Left ventricle myocardium superior (tissue), 1 donor: ENCODE measurements at places on chromosomes 2 and 18.

DNA sequence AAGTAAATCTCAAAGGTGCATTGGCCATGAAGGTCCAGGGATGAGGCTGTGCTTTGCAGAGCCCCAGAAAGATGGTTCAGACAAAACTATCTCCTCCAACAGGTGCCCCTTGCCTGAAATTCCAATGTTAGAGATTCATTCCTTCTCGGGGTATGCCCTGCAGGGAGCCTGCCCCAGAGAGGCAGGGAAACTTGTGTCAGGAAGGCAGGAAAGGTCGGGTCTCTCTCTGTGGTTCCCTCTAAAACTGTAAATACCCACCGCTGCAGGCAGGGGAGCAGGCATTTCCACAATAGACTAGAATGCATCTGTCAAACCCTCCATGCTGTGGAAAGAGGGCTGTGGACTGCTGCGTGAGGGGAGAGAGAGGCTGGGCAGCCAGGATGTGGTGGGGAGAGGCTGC, 207.8 kb upstream of the SMAD2 start:
- DNase-seq = no peak

- DNase-seq = no peak
These were observed 10.7 kb upstream of the TAF1B start for GRCh38 chr2:9832586-9832985.

GRCh38 chr18:3135536-3135935, 84.2 kb downstream of the MYOM1 start:
- no peak for DNase-seq

GRCh38 chr2:184756885-184757284, 158.6 kb downstream of the ZNF804A start:
- DNase-seq = no peak

- DNase-seq = no peak
These were observed 22.3 kb downstream of the LRATD1 start for GRCh38 chr2:14654835-14655282.

DNA sequence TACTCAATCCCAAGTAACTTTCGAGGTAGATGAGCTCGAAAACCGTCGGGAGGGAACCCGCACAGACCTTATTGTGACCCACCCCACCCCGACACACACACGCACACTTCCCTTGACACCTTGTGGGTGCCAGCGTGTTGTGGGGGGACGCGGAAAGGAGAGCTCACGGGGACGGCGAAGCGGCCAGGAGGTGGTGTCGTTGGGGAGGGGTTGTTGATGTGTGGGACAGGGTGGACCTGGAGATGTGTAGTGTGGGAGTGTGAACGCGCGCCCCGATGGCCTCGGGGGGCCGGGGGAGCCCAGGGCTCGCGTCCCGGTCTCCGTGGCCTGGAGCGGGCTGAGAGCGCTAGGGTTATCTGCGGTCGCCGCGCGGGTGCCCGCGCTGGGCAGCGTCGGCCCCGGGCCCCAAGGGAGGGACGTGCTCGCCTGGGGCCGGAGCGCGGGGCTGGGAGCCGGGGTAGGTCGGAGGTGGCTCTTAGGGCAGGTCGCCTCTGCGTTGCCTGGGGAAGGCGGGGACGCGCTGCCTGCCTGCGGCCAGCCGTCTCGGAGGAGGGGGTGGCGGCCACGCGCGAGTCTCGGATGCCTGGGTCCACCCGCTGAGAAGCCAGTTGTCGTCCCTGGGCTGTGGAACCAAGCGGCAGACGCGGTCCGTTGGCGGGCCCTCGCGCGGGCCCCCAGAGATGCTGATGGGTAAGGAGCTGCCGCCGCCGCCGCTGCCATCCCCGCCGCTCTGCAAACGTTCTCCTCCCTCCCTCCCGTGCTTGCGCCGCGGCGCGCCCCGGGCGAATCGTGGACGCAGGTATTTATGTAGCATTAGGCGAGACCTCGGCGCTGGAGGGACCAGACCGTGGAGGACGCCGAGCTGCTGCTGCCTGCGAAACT, 1.6 kb downstream of the KLHL29 start:
- DNase-seq = peak; percentile 46

- no peak for DNase-seq
These were observed 110.2 kb downstream of the BARD1 start for GRCh38 chr2:214699236-214699635.

DNA sequence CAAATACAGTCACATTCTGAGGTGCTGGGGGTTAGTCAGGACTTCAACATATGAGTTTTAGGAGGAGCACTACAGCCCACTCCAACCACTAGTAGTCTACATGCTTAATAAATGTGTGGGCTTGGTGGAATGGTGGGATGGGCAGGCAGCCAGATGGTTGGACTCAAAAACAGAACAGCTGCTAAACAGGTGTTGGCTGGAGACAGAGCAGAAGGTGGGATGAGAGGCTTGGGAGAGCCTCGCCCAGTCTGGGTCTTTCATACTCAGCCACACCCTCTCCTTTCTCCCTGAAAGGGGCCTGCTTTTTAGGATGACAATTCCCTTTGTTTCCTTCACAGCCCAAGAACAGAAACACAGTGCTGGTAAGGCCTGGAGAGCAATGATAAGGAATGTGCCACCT, 143.9 kb upstream of the KLHL29 start:
- no peak for DNase-seq
